Activated T-helper 1 cell treated with anti-CD3 and anti-CD28 coated beads, Interleukin-2, amount 50 U/mL, for 16 hours (primary cell): ENCODE measurements at places on chromosomes 3 and 15.
A peak's percentile ranks its signal among the peaks of the same experiment; 100 is the strongest.

DNA sequence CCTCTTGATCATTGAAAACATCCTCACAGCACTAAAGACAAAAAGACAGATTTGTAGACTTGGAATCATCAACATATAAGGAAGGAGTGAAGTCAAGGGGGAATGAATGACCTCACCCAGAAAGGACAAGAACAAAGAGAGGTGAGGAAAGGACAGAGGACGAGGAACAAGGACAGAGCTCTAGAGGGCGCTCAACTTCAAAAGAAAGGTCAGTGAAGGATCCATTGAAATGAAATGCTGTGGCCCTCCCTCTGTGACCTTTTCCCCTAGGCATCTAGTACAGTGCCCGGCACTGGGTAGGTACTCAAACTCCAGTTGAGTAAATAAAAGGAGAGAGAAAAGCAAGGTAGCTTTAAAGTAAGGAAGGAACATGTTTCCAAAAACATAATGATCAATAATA, 2.6 kb downstream of the ATP8B4 start:
- no peak for DNase-seq

- DNase-seq, result no peak
Measured at GRCh38 chr3:114295946-114296345, 2.1 kb downstream of the TIGIT start.

GRCh38 chr15:86377914-86378313, 298.2 kb downstream of the AGBL1 start:
- no peak for DNase-seq

- DNase-seq, result no peak
Measured at GRCh38 chr3:152395764-152396163, 127.0 kb downstream of the MBNL1 start.

GRCh38 chr3:59609657-59610348, 560.0 kb upstream of the CFAP20DC start:
- no peak for DNase-seq

DNA sequence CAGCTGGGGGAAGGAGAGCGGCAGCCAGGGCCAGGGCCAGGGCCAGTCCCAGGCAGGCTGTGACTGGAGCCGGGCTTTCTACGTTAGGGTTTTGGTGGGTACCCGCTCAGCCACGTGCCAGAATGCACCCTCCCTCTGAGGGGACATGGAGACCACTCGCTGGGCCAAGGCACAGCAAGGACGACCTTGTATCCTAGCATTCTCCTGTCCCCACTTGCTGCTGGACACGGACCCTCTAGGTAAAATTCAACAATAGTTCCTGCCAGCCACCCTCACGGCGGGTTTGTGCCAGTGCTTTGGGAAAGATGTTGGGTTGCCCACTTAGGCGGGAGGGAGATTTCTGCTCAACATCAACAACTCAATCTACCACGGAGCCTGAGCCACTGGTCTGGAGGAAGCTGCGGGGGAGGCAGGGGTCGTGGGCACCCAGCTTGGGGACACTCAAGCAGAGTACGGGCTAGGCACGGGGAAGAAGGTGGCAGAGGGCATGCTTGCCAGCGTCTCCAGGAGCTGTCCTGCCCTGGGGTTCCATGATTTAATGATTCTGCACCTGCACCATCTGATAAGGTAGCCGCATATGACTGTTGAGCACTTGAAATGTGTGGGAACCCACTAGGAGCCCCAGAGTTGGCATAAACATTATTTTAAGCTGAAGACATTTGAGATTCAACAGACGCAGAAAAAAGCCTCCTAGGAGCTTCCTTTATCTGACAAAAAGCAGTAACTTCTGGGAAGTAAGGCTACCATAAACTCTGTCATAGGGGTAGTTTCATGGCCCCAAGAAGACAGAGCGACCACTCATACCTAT, 22.5 kb upstream of the C15orf39 start:
- no peak for DNase-seq

DNA sequence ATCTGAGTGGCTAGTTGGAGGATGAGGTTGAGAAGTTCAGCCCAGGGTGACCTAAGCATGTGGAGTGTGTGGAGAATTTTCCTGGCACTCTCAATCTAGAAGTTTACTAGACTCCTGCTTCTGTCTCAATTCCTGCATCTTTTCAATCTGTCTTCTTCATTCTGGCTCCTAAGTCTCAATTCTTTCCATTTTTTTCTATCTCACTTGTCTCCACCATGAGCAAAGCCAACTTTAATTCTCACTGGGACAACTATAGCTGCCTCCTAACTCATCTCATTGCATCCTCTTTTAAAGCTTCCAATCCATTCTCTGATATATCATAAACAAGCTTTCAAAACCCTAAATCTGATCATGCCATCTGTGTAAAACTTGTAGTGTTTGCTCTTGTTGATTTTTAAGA, 569.3 kb downstream of the NAALADL2 start:
- no peak for DNase-seq

DNA sequence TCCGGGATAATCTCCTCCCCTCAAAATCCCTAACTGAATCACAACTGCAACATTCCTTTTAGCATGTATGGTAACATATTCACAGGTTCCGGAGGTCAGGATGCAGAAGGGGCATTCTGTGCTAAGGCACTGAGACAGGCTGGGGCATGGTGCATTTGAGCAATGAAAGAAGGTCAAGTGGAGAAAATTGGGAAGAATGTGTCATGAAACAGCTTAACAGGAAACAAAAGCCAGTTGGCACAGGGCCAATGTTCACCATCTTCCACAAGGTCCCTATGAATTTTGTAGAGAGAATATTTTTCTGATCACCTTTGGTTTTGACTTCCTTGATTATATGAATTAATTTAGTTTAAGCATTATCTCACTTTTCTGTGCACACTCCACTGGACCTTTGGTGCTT, 587.7 kb upstream of the NR2F2 start:
- DNase-seq, result no peak

- DNase-seq, result no peak
Measured at GRCh38 chr3:157611536-157612076, 108.4 kb upstream of the VEPH1 start.

- DNase-seq, result no peak
Measured at GRCh38 chr3:23219552-23219951, 16.4 kb downstream of the UBE2E2 start.

DNA sequence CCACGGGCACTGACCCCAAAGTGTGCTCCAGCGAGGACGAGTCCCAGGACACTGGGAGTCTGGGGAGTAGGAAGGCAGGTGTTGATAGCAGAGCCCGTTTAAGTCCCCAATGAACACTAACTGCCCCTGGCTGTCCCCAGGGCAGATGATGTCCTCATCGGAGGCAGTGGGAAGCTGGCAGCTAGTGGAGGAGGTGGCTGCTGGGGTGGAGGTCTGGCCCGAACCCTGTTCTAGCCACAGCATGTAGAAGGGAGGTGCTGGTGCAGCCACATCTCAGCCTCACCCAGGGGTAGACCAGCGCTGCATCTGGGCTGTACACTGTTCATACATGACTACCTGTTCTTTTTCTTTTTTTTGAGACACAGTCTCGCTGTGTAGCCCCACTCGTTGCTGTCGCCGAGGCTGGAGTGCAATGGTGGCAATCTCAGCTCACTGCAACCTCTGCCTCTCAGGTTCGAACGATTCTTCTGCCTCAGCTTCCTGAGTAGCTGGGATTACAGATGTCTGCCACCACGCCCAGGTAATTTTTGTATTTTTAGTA, 51.8 kb downstream of the KLF13 start:
- no peak for DNase-seq

- DNase-seq, result no peak
Measured at GRCh38 chr3:45603226-45603625, 8.7 kb downstream of the LIMD1 start.

DNA sequence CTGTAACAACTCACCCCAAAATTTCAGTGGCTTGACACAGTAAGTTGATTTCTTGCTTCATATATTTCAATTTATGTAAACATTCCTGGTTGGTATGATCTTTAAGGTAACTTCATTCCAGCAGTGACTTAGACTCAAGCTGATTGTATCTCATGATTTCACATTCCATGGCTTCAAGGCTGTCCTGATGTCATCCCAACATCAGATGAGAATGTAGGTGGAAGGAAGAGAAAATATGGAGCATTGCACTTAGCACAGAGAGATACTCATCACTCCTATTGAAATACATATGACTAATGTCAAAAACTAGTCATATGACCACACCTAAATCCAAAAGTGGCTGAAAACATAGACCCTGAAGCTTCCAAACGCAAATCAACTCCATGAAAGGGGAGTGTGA, 793.8 kb downstream of the TBL1XR1 start:
- no peak for DNase-seq

DNA sequence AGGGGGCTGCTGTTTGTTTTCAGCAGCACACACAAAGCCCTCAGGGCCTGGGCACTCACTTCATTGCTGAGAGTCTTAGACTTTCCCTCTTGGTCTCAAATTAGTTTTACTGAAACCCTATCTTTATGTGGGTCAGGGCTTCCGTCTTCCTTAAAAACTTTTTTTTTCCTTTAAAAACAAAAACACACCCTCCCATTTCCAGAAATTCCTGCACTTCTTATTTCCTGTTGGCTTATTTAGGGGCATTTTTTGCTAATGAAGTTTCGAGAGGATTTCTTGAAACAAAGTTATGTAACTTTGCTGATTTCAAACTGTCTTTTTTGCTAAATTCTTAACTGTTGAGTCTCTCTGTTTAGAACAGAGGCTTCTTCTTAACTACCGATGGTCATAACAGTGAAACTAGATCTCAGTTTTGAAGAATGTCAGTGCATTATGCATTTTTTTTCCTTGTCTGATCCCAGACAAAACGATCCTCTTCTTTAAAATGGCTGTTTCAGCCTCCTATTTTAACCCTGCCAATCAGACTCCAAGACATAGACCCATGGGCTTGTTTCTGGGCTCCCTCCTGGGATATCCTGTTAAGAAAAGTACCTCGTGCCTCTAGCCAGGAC, 23.3 kb downstream of the ANAPC13 start:
- DNase-seq, result no peak

GRCh38 chr15:89416339-89417183, 79.8 kb downstream of the RHCG start:
- peak; percentile 24 for DNase-seq

- no peak for DNase-seq
Measured at GRCh38 chr3:13846716-13847570, 32.9 kb downstream of the WNT7A start.

GRCh38 chr3:11197484-11197883, 43.2 kb downstream of the HRH1 start:
- DNase-seq, result no peak

GRCh38 chr3:28328188-28329151, 20.1 kb upstream of the ZCWPW2 start:
- DNase-seq, result no peak

DNA sequence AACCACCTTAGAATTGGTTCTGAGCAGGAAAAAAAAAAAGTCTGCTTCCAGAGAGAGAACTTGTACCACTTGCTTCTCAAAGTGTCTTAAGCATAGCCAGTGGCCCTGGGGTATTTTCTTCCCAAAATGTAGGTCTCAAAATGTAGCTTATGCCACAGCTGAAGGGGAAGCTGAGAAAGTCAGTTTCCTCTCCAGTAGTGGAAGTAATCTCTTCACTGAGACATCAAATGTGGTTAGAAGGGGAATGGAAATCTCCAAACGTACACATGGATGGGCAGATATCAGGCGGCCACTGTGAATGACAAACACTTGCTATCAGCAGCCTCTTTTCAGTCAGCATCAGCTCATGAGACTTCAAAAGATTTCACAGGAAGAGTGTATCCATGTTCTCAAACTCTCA, 841.2 kb downstream of the TUSC7 start:
- no peak for DNase-seq

DNA sequence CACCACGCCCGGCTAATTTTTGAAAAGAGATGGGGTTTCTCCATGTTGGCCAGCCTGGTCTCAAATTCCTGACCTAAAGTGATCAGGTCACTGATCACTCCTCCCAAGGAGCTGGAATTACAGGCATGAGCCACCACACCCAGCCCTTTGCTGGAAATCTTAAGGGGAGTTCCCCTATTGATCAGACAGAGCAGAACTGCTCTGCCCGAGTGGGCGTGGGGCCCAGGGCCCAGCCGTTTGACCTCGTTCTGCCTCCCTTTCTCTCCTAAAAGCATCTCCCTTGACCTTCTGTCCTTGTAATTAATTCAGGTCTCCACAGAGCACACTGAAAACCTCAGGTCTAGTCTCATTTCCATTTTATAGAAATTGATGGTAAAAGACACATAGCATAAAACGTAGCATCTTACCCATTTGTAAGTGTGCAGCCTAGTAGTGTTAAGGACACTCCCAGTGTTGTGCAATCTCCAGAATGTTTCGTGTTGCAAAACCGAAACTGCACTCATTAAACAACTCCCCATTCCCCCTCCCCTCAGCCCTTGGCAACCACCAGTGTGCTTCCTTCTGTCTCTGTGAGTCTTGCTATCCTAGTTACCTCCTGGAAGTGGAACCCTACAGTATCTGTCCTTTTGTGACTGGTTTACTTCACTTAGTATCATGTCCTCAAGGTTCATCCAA, 89.3 kb downstream of the SLCO3A1 start:
- DNase-seq, result no peak

DNA sequence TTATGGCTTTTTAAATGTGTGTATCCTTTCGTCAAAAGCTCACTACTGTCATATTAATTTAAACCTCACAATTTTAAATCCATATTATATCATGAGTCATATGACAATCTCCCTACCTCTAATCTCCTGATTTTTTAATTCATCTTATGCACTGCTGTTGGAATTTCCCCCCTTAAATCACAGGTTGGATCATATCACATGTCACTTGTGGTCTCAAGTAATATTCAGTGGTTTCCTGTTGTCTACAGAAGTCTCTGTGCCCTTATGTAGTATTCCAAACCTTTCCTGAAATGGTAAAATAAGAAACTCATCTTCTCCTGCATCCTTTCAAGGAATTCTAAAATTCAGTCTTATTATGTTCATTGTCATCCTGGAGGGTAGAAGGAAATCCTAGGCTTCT, 116.0 kb upstream of the CBLB start:
- DNase-seq, result no peak

GRCh38 chr3:46186471-46187340, 21.4 kb downstream of the CCR1 start:
- DNase-seq, result no peak

DNA sequence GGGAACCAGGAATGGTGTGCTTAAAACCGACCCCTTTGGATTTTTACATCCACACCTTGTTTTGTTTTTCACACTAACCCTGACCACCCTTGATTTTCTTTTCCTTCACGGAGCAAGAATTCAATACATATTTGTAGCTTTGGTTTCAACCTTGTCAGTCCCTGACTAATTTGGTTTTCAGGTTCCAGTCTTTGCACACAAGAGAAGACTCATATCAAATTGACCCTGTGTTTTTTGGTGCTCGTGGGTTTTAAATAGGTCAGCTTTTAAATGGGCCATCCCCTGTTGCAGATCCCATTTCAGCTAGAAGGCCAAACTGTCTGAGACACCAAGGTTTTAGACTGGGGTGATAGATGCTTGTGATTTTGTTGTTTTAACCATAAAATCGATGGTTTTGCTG, 26.4 kb downstream of the ANP32A start:
- DNase-seq, result no peak

DNA sequence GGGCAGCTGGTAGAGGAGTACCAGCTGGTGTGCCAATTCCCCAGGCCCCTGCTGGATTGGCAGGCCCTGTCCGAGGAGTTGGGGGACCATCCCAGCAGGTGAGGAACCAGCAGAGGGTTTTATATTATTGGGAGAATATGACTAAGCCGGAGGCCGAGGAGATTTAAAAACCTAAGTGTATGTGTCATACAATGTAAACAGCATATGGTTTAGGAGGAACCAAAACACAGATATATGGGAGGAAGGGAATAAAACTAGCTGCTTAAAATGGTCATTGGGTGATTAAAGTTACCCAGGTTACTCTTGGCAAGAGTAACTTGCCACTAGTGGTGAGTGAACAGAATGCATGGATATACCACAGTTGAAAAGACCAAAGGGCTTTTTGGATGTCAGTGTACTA, 22.1 kb downstream of the SNRPN start:
- DNase-seq, result no peak

GRCh38 chr3:79369306-79369705, 398.5 kb downstream of the ROBO1 start:
- DNase-seq, result no peak

- no peak for DNase-seq
Measured at GRCh38 chr15:39448409-39448808, 132.5 kb upstream of the THBS1 start.
